Right atrium auricular region (tissue), 2 donors: ENCODE measurements at places on chromosomes 11 and 22.

- no peak for DNase-seq
These were observed 6.2 kb upstream of the IL17REL start for GRCh38 chr22:50018608-50019285.

DNA sequence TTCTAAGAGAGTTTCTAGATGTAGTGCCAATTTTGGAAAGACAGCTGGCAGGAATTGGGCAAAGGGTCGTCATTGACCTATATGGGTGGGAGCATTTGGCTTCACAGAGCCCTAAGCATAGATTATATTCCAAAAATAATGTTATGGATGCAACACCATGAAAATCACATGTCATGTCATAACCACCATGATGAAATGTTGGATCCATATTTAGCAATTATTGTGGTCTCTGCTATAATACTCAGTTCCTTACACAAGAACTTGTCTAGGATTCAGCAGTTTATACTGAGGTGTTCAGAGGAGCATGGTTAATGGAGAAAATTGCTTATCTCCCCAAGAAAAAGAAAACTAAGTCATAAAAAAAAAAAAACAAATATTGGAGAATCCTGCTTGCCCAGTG is 31.6 kb downstream of the NTM start:
- no peak for DNase-seq

GRCh38 chr11:28815110-28815509 is 706.9 kb downstream of the METTL15 start:
- no peak for DNase-seq

- no peak for DNase-seq
These were observed 32.3 kb downstream of the LINC01488 start for GRCh38 chr11:69513663-69514224.

DNA sequence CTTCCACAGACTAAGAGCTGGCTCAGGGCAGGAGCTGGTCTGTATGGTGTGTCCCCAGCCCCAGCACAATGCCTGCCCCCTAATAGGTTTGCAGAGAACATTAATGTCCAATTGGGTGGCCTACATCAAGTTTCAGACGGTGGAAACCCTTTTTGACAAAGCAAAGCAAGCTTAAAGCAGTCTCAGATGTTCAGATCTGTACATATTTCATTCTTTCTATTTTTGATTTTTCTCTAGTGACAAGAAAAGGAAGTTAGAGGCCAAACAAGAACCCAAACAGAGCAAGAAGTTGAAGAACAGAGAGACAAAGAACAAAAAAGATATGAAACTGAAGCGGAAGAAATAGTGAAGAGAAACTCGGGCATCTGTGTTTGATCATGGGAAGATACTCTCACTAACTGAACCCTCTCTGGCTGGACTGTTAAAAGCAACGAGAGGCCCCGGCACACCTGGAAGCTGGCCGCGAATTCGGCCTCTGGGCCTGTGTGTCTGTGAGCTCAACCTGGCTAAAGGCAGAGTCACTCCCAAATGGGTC is 40.5 kb downstream of the NAT10 start:
- DNase-seq, result no peak

DNA sequence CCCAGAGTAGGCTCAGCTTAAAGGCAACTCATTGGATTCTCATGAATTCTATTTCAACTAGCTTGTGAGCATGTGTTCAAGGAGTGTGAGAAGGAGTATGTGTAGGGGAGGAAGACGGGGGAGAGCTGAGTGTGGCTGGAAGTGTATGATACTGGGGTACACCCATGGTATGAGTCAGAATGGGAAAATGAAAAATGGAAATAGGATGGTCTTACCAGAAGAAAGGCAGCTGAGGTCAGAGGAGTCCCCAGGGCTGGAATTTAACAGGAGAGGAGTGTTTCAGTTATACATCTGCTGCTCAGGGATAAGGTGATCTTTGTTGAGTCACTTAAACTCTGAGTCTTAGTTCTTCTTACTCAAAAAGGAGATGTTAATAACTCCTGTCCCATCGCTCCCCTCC is 6.7 kb upstream of the ADAMTS15 start:
- no peak for DNase-seq
